MV-4-11 (cell line): ENCODE measurements at places on chromosomes 12 and 14.

DNA sequence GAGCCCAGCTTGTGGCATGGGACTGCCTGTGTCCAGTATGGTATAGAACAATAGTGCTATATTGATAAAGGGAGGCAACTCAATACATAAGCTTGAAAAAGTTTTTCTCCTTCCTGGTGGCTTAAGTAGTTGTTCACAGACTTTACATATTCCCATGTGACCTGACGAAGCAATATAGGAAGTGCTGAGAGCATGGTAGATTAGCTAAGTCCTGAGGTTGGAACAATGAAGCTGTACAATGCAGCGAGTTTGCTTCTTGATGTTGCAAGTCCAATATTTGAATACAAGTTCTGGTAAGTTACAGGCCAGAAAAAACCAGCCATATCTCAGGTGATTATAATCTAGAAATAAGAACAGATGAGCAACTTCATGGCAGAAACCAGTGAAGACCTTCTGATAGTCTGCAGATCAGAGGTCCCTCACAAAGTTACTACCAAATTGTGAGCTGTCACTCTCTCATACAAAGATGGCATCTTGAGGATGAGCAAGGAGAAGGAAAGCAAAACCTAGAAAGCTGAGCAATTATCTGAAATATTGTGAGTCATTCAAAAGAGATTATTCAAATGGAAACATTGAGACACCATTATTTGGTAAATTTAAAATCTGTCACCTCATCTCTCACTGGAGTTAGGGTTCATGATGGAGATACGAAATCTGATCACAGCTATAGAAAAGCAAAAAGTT lies 72.9 kb upstream of the BTG1 start:
- peak; percentile 74 for DNase-seq

- no peak for DNase-seq
Observed at GRCh38 chr14:99255621-99256482, 16.1 kb downstream of the BCL11B start.

DNA sequence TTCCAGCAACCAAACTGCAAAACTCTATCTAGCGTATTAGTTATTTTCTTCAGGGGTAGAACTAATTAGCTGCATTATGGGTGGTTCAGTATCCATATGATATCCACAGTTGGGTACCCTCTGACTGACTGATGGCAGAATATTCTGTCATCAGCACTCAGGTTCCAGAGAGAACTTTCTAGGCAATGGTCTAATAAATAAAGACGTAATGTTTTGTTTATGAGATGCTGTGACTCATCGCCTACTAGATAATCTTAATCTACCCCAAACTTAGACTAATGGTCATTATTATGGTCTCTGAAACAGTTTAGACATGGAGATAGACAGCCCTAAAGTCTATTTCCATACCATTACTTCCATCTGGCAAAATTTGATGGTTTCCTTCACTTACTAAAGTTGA lies 220.1 kb downstream of the MED13L start:
- DNase-seq = no peak

GRCh38 chr12:97960741-97961608 lies 498.4 kb downstream of the RMST start:
- DNase-seq = peak; percentile 0
